ENCODE measurements at places on chromosomes 16 and 17.

GRCh38 chr16:4744555-4745273 lies 10.4 kb downstream of the DNAAF8 start:
- DNase-seq: no peak

DNA sequence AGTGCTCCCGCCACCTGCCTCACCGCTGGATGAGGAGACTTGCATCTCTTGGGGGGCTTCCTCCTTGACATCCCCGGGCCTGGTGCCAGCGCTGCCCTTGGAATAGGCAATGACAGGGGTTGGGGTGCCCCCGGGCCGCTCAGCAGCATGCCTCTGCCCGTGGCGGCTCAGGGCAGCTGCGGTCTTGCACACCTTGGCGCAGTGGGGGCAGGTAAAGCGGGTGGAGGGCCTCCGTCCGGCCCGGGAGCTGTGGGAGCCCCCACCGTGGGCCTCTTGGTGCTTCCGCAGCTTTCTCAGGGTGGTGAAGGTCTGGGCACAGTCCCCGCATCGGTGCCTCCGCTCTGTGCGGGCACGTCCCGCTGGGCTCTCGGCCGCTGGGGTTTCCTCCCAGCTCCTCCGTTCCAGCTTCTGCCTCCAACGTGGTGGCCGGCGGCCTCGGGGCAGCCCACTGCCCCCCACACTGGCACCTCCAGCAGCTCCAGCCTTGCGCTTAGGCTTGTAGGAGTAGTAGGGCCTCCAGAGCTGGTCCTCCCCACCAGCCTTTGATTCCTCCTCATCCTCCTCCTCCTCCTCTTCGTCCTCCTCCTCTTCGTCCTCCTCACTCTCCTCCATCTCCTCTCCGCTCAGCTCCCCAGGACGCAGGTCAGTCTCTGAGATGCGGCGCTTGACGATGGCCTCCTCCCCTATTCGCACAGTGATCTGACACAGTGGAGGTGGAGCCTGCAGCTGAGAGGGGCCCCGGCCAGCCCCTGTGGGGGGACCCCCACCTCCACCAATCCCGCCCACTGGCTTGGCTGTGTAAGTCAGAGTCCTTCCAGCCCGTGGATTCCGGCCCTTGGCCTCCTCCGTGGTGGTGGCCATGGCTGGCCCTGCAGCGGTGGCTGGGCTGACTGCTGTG lies 16.7 kb downstream of the ZBTB4 start:
- DNase-seq: no peak

- DNase-seq: no peak
Measured at GRCh38 chr17:2213291-2213960, 90.2 kb downstream of the SMG6 start.

DNA sequence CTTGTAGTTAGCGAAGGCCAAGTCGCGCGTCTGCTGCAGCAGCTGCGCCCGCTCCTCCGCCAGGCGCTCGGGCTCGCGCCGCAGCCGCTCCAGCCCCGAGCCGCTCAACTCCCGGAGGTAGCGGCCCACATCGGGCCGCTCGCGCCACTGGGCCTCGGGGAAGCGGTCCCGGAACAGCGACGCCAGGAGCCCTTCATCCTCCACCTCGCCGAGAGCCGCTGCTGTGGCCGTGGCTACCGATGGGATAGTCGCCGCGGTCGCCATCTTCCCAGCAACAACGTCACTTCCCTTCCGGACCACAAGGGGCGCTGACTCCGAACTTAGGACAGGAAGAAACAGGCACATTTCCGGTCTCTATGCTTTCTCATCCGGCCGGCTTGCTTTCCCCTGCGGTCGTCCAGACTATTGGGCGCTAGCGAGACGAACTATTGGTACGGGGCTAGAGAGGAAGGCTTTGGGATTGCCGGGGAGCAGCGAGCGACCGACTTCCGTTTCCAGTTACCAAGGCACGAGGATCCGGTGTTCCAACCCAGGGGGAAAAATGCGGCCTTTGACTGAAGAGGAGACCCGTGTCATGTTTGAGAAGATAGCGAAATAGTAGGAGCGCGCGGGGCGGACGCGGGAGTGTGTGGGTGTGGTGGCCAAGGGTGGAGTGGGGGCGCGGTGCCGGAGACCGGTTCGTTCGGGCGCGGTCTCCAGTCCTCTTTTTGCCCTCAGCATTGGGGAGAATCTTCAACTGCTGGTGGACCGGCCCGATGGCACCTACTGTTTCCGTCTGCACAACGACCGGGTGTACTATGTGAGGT lies at the start of the genes COG8 and NIP7:
TSS of gene COG8 (minus strand) at position 276 of the 806 bp plus-strand sequence. CDS start at position 264, 12 bp downstream.
TSS of gene NIP7 (plus strand) at position 484 of the 806 bp plus-strand sequence. CDS start at position 542, 58 bp downstream.
- peak; percentile 85 for DNase-seq

GRCh38 chr17:68383120-68383442 lies 74.2 kb downstream of the WIPI1 start:
- DNase-seq: no peak

GRCh38 chr17:40377832-40378231 lies 13.3 kb upstream of the GJD3 start:
- no peak for DNase-seq

GRCh38 chr17:5364156-5364555 lies 55.3 kb downstream of the NUP88 start:
- DNase-seq: no peak

GRCh38 chr17:65677932-65678331 lies 116.5 kb upstream of the AXIN2 start:
- DNase-seq: no peak

- DNase-seq: no peak
Measured at GRCh38 chr16:69371564-69371963, 14.2 kb downstream of the TERF2 start.

DNA sequence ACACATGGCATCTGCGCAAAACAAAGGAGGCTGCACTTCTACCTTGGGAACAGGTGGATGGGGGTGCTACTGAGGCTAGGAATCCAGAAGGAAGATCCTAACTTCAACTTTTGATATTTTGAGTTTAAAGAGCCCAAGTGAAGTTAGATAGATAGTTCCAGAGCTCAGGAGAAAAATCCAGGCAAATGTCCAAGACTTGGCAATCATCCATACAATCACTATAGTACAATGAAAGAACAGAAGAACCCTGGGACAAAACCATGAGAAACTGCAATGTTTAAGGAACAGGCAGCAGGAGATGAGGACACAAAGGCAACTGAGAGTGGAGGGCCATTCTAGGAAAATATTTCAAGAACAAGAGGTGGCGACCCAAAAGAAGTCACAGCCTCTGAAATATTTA lies 12.4 kb downstream of the CDYL2 start:
- DNase-seq: no peak

DNA sequence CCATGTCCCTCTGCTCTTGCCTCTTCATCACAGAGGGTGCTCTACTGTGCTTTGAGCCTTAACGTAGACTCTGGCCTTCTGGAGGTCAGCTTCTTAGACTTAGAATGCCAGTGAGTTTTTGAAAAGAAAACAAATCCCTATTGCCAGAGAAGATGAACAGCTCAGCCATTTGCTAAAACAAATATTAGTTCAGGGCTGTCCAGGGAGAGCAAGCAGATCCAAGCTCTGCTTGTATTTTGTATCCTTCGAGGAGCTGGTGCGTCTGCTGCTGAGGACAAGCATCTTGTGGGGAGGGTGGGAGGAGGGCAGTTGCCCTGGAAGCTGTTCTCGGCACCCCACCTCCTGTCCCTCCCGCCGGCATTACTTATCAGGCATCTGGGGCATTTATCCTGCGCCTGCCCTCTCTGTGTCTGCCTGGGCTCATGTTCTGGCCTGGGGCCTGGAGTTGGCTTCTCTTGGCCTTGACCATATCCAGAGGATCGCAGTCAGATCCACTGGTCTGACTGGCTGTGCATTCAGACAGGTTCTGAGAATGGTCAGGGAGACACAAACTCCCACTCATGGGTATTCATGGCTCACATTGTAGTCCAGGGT lies 173.1 kb upstream of the NLRP1 start:
- no peak for DNase-seq

DNA sequence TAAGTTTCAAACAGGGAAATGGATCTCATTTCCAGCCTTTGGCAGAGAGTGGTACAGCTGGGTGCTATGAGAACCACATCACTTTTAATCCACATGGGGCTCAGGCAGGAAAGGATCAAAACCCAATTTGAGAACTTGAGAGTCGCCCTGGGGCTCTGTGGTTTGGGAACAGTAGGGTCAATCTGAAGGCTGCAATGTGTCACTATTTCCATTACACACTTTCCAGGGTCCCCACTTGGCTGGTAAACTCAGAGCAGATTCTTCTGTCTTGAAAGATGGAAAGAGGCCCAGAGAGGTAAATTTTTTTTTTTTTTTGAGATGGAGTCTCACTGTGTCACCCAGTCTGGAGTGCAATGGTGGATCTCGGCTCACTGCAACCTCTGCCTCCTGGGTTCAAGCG lies 6.7 kb upstream of the HIGD1B start:
- no peak for DNase-seq

DNA sequence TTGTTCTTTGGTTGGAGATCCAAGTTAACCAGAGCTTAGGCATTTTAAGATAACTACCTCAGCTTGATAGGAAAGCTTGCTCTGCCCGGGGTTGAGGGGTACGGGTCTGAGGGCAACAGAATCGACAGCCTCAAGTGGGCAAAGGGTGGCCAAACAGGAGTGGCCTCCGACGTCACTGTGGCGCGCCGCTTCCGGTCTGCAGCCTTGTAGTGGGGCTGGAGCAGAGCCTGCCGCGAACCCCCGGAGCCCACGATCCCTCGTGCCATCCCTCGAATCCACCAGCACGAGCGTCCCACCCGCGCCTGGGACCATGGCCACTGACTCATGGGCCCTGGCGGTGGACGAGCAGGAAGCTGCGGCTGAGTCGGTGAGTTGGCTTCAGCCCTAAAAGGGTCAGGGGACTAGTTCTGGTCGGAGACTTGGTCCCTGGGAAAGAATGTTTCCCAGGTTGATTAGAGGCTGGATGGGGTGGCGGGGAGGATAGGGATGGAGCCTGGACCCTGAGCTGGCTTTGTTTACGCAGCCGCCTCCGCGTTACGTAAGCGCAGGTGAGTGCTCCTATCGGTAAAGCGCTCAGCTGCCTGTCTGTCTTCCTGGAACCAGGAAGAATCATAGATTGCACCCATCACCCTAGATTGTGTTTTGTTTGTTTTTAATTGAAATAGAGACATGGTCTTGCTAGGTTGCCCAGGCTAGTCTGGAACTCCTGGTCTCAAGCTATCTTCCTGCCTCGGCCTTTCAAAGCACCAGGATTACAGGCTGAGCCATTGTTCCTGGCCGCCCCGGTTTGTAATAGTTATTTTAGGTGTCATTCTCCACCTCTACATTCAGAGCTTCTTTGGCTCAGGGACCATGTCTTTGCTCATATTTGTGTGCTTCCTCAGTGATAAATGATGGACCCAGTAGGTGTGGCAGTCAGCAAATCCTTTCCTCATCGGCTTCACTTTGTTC lies at the start of gene DDX19B:
TSS of gene DDX19B (plus strand) at position 199 of the 951 bp plus-strand sequence. CDS start at position 311, 112 bp downstream.
- DNase-seq: peak; percentile 28

GRCh38 chr16:53619235-53619634 lies 84.4 kb downstream of the RPGRIP1L start:
- DNase-seq: no peak

DNA sequence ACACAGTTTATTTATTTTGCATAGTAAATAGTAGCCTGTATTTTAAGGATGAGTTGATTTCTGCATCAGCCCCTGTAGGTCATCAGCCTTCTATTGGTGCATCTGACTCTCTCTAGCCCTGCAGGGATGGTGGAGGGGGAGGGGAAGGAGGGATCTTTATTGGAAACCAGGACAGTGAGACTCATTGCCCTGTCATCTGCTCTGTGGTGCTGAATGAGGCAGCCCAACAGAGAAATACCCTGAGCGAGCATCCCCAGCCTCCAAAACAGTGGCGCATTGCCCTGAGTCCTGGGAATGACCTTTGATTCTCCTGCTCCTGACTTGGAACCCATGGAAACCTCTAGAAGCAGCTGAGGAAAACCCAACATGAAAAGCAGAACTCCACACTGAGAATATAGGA lies 45.5 kb upstream of the STH start:
- DNase-seq: no peak

GRCh38 chr17:48748718-48749566 lies 20.4 kb upstream of the HOXB13 start:
- DNase-seq: no peak

- no peak for DNase-seq
Measured at GRCh38 chr17:78316867-78317789, 42.7 kb downstream of the SOCS3 start.

- DNase-seq: no peak
Measured at GRCh38 chr17:8284126-8284525, 4.3 kb upstream of the RANGRF start.

DNA sequence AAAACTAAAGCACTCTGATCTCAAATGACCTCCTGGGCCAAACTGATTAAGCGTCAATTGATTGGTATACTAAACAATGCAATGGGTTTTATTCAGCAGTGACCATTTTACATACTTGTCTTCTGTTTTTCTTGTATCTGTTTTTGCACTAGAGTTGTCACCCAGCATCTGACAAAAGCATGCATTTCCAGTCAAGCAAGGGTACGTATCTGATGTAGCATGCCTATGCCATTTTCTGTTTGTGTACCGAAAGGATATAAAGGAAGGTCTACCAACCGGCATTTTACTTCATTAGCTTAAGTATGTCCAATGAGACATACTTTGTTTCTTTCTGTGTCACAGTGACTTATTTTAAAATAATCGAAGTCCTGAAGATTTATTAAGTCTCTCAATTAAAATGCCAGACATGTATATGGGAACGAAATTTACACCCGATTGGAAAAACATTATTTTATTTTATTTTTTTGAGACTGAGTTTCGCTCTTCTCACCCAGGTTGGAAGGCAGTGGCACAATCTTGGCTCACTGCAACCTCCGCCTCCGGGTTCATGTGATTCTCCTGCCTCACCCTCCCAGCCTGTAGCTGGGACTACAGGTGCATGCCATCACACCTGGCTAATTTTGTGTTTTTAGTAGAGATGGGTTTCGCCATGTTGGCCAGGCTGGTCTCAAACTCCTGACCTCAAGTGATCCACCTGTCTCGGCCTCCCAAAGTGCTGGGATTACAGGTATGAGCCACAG lies 7.5 kb downstream of the TOB1 start:
- DNase-seq: no peak

- no peak for DNase-seq
Measured at GRCh38 chr17:65684631-65685030, 123.2 kb upstream of the AXIN2 start.

DNA sequence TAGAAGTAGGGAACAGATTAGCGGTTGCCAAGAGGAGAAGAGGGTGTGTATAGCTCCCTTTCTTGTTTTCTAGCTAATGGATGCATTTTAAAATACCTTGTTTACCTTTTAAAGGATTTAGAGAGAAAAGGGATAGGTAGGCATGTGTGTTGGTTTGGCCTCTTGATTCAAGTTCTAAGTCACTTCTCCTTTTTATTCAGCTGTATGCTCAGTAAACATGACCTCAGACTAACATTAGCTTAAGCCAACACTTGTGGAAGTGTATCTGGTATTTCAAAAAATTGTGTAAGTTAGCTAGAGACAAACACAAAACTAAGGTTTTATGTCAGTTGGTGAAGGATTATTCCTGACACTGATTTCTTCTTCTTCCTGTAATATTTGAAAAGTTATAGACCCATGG lies 204.1 kb upstream of the NOG start:
- no peak for DNase-seq

- no peak for DNase-seq
Measured at GRCh38 chr16:55035956-55036355, 105.3 kb downstream of the IRX5 start.
